ENCODE measurements at places on chromosomes 16 and 17. TPM values are rescaled to one million over a fixed set of nuclear protein-coding genes. Genes with fewer than 3 reads are reported as not detected.

Gene CES5A
- total RNA-seq: not detected

Gene NACA2
- total RNA-seq: not detected

Gene SLC12A3
- 0.06 TPM for total RNA-seq

Gene TMC5
- not detected for total RNA-seq

Gene EVPL
- total RNA-seq: 0.19 TPM

Gene KRT32
- not detected for total RNA-seq

Gene SLC13A2
- not detected for total RNA-seq

Gene CA7
- total RNA-seq: not detected

Gene CLEC16A
- total RNA-seq: 21.4 TPM

DNA sequence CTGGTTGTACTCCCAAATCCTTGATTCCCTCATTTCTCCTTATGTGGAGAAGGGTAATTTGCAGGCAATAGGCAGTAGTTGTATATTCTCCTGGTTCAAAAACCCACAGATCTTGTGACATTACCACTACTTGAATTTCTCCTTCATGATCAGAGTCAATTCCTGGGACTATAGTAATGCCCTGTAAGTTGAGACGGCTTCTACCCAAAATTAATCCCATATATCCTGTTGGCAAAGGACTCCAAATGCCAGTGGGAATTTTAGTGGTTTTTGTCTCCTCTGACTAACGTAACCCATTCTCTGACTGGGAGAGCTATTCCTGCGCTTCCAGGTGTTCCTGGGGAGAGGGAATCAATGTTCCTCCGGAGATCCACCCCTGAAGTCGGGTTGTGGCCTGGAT is 11.6 kb upstream of the ZNF689 start:
- no peak for DNase-seq

- DNase-seq: no peak
Measured at GRCh38 chr17:45302649-45303173, 14.1 kb downstream of the MAP3K14 start.

DNA sequence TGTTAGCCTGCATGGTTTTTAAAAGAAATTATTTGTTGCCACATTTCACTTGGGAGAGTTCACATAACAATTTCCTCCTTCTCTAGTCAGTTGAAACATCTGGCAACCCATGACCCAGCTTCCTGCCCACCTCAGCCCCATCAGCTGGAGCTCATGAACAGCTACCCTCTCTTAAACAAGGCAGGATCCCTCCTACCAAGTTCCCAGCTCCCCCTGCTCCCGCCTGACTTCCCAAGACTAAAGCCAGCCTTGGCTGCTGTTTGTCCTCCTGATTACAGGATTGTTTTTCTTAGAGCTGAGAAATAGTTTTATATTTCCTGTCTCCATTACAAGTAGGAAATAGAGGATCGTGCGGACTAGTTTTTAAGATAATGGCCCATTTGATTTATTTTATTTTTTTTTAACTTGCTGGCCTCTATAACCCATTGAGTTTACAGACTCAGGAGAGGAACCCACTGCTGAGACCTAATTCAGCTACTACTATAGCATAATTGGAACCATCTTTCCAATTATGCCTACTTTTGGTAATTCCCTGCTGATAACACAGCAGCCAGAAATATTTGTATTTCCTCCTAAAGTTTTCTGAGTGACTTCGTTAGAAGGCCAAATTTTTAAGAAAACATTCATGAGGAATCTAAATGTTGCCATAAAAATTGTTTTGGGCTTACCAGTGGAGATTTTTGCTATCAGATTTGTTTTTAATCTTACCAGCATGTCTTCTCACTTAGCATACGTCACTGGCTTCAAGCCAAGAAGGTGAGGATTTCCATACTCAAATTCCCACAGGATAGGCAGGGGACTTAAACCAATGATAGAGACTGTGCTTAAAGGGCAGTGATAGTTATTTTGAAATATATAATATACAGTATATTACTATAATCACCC is 90.0 kb downstream of the ELAC2 start:
- DNase-seq: no peak

DNA sequence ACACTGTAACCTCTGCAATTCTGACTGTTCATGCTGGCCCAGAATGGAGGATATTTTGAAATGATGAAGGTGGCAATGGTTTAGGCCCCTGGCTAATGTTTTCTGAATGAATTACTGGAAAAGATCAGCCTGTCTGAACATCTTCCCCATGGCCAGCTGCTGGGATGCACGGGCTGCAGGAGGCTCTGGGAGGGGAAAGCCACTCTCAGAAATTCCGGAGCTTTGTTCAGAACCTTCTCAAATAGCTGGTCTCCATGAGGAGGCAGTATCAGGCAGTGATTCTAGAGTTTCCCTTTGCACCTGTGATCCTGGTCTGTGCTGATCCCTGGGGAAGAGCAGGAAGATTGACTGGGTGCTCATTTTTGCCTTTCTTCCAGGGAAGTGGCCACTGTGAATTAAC is 5.0 kb downstream of the SLC6A2 start:
- no peak for DNase-seq

GRCh38 chr17:63641692-63642448 is 19.7 kb downstream of the MAP3K3 start:
- DNase-seq: no peak

DNA sequence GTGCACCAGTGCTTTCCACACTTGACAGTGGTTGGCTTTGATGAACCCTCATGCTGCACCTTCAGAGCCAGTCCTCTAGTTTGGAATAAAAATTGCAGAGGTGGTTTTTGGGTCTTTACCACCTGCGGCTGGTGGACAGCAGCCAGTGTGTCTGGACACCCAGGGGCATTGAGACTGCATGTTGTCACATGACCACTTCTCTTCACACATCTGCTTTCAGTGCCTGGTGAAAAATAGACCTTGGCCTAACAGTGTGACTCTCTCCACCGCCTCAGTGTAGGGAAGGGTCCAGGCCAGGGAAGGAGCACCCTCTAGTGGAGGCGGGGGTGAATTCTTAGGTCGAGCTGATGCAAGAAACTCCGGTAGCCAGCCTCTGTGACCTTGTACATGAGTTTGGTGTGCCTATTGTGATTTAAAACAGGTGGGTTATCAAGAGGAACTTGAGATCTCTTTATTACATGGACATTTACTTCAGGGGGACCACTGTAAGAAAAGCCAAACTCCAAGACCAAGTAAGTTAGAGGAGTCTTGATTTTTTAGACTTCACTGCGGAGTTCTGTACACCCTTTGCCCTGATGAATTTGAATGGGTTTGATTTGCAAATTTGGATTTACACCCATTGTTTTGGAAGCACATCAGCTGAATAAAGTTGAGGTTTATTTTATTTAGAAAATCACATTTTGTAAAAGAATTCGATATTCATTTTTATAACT is 17.9 kb downstream of the GOSR2 start:
- peak; percentile 71 for DNase-seq

GRCh38 chr17:44235583-44235936 is 16.1 kb upstream of the UBTF start:
- no peak for DNase-seq

GRCh38 chr16:73154063-73154870 is 106.3 kb upstream of the ZFHX3 start:
- no peak for DNase-seq

DNA sequence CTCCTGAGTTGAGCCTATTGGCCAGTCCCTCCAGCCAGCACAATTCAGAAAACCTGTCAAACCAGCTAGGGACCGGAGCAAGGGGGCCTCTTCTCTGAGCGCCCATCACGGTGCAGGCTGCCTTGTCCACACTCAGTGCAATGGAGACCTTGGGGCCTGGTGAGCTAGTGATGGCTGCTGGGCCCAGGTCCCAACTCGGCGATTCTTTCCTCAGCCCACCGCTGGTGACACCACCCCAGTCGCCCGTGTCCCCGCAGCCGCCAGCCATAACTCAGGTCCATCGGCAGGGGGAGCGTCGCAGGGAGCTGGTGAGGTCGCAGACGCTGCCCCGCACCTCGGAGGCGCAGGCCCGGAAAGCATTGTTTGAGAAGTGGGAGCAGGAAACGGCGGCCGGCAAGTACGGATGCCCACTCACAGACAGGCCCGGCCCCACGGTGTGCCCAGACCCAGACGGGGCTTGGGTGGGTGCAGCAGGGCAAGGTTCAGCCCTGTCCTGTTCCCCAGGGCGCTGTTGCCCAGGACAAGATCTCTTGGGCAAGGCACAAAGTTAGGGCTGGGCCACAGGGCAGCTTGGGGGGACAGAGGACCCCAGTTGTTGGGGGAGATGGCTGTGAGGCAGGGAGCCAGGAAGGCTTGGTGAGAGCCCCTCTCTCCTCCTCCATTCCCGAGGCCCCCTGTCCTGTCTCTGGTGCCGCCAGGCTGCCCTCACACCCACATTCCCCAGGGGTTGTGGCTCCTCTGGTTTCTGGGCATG is 10.8 kb downstream of the SMTNL2 start:
- DNase-seq: peak; percentile 75

DNA sequence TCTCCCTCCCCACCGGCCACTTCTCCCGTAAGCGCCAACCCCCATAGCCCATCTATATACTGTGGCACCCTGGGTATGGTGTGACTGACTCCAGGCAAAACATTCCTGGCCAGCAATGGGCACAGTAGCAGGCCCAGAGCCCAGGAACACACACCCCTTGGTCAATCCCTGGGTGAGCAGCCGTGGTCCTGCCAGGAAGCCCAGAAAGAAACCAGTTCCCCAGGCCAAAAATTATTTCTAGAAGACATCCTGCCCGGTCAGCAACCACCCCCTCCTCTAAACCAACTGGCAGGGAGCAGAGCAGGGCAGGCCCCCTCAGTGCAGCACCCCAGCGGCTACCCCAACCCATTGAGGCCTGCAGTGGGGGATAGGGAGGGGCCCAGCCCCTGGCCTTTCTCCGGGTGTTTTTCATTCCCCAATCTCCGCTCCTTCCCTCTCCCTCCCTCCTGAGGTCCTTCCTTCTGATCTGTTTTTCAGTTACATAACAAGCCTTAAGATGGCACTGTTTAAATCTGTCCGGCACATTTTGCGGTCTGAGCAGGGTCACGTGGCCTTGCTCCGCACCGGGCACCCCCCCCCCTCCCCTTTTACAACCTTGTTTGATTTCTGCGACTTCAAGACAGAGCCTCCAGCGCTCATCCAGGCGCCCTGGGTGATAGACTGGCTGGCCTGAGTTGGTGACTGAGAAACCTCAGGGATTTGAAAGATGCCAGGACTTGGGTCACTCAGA is 2.0 kb downstream of the NPTX1 start:
- DNase-seq: no peak

GRCh38 chr17:81466564-81467472 is 45.8 kb downstream of the ACTG1 start:
- DNase-seq: no peak

DNA sequence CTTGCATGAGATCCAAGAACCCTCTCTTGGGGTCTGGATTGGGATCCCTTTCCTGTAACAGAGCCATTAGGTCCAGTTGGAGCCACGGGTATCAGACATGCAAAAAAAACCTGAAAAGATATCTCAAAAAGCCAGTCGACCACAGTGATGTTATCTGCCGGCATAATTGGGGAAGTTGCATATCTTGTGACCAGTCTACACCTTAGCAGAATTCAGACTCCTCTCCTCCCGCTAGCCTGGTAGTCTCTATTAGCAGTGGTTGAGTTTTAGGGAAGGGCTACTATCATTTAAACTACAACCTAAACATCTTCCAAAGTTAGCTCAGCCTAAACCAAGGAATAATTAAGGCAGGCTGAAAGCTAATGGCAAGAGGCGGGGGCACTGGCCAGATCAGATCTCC is 16.2 kb upstream of the PSMD7 start:
- no peak for DNase-seq

- DNase-seq: peak; percentile 54
Measured at GRCh38 chr17:80970762-80971703, 20.6 kb upstream of the CHMP6 start.

GRCh38 chr17:15263206-15263579 is 1.9 kb downstream of the PMP22 start:
- DNase-seq: peak; percentile 97

- no peak for DNase-seq
Measured at GRCh38 chr16:15457958-15458357, 23.6 kb downstream of the BMERB1 start.

Measured in psoas muscle (tissue), 8 donors.